ENCODE measurements at places on chromosomes 6 and 20. TPM values are rescaled to one million over a fixed set of nuclear protein-coding genes. Genes with fewer than 3 reads are reported as not detected.

The CDH22 gene
- not detected for total RNA-seq

The WFDC5 gene
- not detected for total RNA-seq

The GNAS-AS1 gene
- total RNA-seq = 0.46 TPM

The SPTLC3 gene
- 4.6 TPM for total RNA-seq

Measured in melanocyte of skin (primary cell).